ENCODE measurements at places on chromosomes 6 and 20.
A peak's percentile ranks its signal among the peaks of the same experiment; 100 is the strongest.

GRCh38 chr6:100479179-100480035, 14.7 kb upstream of the SIM1 start:
- no peak for DNase-seq

GRCh38 chr6:160041608-160042007, 72.7 kb downstream of the IGF2R start:
- no peak for DNase-seq

GRCh38 chr6:33720998-33721397, 9.5 kb upstream of the UQCC2 start:
- no peak for DNase-seq

DNA sequence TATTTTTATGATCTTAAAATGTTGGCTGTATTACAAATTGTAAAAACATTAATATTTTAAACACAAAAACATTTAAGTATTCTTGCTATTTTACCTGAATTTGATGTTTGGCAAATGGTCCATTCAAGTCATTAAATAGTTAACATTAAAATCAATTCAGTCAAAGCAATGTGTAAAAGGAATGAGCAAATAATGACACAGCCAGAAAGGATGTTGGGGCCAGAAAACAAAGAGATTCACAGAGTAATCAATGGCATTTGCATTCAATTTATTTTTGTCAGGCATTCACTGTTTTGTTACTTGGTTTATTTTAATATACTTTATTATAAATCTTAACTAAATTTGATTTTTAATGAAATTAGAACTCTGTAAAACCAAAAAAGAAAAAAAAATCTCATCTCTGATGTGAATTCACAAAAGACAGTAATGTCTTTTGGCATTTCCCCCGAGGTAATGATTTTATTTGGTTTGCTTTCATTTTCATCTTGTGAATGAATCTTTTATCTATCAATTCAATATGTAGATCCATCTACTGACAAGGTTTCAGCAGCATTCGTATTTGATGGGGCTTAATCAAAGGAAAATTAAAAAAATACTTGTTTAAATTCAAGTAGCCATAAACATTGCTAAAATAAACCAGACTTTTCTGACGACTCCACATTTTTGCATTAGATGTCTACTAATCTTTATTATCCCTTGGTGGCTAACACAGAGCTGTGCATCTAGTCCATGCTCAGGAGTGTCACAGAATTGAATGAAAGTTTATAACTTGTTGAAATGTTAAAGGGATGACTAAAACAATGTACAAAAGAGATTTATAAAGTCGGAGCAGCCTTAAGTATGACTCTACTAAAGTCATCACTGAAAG, 866.7 kb upstream of the GJE1 start:
- DNase-seq, result no peak

GRCh38 chr6:45436544-45437438, 59.1 kb upstream of the SUPT3H start:
- peak; percentile 86 for DNase-seq

DNA sequence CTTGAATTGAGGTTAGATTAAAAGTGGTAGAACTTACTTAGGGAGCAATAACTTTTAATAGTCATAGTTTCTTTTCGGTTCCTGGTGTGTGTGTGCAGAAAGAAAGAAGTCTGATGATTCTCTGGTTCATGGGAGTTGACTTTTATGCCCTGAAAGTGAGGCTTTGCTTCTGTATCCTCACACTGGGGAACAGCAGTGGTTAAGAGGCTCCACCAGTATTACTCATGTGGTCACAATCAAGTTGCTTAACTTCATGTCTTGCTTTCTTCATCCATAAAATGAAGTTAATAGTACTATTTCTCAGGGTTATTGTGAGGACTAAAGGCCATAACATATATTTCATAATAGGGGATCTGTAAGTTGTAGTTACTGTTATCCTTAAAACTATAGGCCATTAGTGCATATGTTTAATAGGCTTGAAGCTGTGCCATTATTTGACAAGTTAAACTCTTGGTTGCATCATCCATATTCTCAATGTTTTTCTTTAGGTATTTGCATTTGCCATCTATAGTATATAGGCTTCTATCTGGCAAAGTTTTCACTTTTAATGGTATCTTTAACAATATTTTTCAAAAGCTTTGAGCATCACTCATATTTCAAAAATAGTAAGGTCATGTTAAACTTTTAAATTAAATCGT, 262.4 kb downstream of the PLCB1 start:
- DNase-seq, result no peak

DNA sequence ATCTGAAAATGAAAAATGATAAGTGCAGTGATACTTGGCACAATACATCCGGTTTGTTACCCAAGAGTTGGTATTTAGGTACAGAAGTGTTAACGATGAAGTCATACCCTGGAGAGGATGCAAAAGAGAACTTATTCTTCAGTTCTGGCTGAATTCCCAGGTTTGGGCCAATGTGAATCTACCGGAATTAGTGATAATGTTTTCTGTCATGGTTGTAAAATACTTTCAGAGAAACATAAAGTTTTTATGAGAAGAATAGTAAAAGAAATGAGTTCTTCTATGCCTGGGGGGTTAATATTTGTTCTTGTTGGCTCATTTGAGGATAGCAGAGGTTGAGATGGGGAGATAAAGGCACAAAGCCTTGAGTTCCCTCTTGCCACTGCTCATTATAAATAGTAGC, 509.9 kb upstream of the POU3F2 start:
- no peak for DNase-seq

DNA sequence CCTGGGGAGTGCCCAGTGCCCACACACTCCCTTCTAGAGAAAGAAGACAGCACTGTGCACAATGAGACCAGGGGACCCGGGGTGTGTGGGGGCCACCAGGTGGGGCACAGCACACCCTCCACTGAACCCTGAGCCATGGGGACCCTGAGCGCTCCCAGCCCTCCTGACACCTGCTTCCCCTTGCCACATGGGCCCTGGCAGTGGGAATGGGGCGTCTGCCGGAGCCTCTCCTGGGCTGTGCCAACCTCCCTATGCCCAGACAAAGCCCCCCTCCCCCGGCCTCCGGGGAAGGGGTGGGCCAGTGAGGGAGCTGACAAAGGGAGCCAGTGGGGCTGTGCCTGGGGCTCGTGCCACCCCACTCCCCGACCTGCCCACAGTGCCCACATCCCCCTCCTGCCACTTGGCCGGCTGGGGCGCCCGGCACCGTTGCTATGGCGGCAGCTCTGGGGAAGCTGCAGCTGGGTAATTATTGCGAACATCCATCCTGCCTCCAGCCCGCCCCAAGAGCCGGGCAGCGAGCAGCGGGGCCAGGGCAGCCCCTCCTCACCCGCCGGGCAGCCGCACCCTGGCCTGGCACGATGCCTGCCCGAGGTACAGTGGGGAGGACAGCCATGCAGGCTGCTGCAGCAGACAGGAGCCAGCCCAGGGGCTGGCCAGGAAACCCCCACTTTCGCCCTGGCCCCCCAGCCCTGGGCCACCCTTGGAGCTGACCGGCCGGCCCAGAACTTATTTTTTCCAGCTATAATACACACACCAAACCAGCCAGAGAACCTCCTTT, 41.9 kb upstream of the NOL4L start:
- DNase-seq, result no peak

DNA sequence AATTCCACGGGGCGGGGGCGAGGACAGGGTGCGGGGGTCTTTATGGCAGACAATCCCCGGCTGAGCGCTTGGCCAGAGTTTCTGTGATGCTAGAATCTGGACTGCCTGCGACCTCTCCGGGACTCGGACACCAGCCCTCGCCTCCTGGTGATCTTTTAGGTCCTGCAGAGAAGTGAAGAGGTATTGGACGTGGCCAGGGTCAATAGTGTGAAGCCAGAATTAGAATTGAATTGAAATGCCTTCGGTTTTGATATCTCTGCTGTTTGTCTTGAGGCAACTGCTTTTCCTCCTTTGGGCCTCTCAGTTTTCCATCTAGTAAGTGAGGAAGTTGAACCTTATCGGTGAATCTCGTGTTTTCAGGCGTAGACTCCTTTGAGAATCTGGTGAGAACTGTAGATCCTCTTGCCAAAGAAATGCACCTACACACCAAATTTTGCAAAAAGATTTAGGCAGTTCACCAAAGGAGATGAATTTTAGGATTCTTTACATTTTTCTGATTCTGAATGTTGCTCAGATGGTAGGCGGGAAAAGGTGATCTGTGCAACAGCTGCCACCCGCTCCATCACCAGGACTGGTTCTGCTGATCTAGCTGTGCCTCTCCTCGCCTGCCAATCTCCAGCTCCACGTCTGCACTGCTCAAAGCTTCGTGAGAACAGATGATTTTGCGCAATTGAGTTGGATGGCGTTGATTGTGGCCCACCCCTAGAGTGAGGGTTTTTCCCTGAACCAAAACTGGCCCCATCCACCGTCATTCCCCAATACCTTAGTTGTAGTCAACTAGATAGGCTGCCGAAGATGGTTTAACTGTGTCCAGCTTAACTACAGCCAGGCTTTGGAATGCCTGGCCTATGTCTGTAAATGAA, 837 bp upstream of the OSER1 start:
- DNase-seq, result no peak

DNA sequence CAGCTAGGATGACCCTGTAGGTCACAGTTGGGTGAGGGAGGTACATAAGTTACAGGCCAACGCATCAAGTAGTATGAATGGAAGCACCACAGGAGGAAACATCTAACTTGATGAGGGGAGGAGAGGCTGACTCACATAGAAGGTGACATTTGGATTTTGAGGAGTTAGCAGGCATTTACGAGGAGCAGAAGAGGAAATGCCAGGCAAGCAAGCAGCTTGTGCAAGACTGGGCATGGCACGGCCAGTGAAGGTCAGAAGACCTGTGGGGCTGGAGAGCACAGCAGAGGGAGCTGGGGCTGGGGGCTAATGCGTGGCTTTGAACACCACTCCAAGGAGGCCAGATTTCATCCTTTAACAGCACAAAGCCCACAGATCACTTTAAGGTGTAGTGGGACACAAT, 37.8 kb downstream of the MUC22 start:
- no peak for DNase-seq

All from non-pigmented ciliary epithelial cell (primary cell).